ENCODE measurements at places on chromosomes 1 and 21. TPM values are rescaled to one million over a fixed set of nuclear protein-coding genes. Genes with fewer than 3 reads are reported as not detected.

The FCN3 gene
- not detected for total RNA-seq

The BNIPL gene
- total RNA-seq = under 0.01 TPM

The AGBL4 gene
- total RNA-seq = not detected

The RIMS3 gene
- 0.33 TPM for total RNA-seq

The CD101 gene
- total RNA-seq = 0.66 TPM

The TMEM54 gene
- 36.7 TPM for total RNA-seq
